ENCODE measurements at places on chromosomes 7 and 10.
A peak's percentile ranks its signal among the peaks of the same experiment; 100 is the strongest.

GRCh38 chr10:130882906-130883305, 428.6 kb downstream of the TCERG1L start:
- DNase-seq, result no peak

- DNase-seq, result no peak
Measured at GRCh38 chr10:121610798-121611323, 12.6 kb upstream of the FGFR2 start.

- no peak for DNase-seq
Measured at GRCh38 chr7:85454904-85455303, 268.0 kb upstream of the SEMA3D start.

GRCh38 chr7:150378853-150379440, at the start of gene ZNF775:
TSS of gene ZNF775 (plus strand) at chr7:150379330. CDS start at chr7:150388471, 9,141 bp downstream.
- DNase-seq, result peak; percentile 87

DNA sequence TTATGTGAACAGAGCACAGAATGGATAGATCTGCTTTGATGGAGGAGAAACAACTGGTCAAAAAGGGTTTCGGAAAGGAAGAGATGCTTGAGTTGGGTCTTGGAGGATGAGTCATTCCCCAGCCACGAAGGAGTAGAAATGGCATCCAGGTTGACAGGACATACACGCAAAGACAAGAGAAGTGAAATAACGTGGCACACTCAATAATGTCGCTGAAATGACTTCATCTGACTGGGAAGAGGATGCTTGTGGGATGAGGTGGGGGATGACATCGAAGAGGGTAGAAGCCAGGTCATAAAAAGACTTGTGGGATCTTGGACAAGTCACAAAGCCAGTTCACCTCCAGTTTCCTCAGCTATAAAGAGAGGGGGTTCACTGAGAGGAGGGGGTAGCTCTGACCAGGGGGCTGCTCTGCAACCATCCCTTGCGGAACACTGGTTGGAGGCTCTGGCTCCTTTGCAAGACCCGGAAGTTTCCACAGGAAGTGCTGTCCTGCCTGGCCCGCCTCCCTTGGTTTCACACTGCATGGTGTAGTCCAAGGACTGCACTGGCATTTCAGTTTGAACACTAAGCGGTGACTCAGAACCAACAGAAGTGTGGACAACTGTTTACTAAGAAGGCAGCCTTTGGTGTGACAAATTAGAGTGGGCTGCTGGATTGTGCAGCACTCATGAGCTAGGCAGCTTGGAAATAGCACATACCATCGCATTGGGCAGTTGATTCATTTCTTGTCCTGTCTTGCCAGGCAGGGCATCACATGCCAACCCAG, 189.9 kb upstream of the ADO start:
- no peak for DNase-seq

- no peak for DNase-seq
Measured at GRCh38 chr10:1464881-1465417, 272.4 kb downstream of the ADARB2 start.

- no peak for DNase-seq
Measured at GRCh38 chr7:115106316-115106715, 184.4 kb downstream of the MDFIC start.

DNA sequence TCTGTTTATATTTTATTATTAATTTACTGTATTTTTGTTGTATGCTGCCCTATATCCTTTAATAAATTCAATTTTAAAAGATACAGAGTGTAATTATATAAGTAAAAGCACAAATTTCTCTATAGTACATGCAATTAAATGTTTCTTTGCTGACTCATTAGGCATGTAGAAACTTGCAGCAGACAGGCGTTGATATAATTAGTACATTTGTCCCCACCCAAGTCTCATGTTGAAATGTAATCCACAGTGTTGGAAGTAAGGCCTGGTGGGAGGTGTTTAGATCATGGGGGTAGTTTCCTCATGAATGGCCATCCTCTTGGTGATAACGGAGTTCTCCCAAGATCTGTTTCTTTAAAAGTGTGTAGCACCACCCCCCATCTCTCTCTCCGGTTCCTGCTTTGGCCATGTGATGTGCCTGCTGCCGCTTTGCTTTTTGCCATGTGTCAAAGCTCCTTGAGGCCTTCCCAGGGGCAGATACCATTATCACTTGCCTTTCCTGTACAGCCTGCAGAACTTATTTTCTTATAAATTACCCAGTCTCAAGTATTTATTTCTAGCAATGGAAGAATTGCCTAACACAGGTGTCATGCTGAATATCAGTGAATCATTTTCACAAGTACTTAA, 63.7 kb downstream of the TSPAN12 start:
- no peak for DNase-seq

GRCh38 chr10:63209705-63210104, 76.6 kb downstream of the NRBF2 start:
- DNase-seq, result no peak

DNA sequence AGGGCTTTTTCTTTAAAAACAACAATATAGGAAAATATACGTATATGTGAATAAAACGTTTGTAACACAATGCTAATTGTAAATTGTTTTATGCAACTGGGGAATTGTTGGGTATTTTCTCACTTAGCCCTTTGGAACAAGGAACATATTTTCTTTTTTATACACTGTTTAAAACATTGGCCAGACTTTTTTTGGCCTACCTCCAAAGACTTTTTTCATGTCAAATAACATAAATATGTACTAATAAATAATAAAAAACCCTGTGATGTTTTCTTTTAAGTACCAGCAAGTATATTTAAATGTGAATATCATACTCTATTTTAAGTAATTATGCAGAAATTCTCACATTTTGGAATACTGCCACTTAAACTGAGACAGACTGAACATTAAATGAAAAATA, 15.7 kb downstream of the TMEM106B start:
- no peak for DNase-seq

GRCh38 chr7:71131256-71132126, 453 bp upstream of the GALNT17 start:
- no peak for DNase-seq
